Stimulated activated CD4-positive, alpha-beta T cell treated with anti-CD3 and anti-CD28 coated beads, Interleukin-4, amount 100 ng/mL, for 4 hours (primary cell): ENCODE measurements at places on chromosomes 5 and 9.

- DNase-seq, result no peak
Measured at GRCh38 chr9:24245988-24246387, 299.7 kb downstream of the IZUMO3 start.

GRCh38 chr5:116939641-116940040 lies 365.0 kb upstream of the SEMA6A start:
- DNase-seq, result no peak

- no peak for DNase-seq
Measured at GRCh38 chr9:21761309-21761901, 41.0 kb upstream of the MTAP start.

DNA sequence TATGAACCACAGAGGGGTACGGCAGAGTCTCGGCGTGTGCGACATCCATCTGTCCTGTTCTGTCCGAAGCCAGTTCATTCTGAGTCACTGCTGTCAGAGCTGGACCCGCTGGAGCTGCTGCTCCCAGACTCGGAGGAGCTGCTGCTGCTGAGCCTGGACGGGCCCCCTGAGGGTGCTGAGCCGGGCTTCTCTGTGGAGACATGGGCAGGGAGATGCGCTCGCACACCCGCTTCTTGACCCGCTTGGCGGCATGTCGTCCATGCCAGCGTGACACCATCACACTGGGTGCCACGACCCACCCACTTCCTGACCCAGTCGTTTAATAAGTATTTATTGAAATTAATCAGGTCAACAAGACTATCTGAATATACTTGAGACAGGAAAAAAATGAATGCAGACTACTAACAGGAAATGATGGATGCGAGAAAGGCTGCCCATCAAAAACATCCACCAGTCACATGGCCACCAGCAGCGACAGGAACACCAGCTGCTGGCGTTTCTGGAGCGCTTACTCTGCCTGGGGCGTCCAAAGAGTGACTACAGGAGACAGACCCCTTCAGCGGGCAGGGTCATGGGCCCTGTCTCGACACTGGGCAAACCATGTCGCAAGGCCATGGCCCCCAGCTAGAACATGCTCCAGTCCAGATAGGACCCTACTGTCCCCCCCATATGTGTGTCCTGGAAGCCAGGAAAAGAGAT lies 8.4 kb downstream of the BRD3OS start:
- no peak for DNase-seq

DNA sequence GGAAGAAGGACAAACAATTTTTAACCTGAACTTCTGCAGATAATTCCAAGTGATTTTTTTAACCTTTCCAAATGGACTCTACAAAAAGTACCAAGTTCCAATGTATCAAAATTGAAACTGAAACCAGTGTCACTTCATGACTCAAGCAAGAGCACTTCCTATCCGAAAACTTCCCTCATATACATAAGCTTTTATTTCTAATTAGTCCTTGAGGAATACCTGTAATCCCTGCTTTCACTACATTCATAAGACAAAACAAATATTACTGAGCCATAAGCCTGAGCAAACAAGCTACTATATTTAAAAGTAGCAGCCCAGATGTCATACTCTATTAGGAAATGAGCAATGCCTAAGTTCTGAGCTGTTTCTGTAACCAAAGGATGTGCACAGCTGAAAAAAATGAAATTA lies 224.4 kb downstream of the EBF1 start:
- no peak for DNase-seq

DNA sequence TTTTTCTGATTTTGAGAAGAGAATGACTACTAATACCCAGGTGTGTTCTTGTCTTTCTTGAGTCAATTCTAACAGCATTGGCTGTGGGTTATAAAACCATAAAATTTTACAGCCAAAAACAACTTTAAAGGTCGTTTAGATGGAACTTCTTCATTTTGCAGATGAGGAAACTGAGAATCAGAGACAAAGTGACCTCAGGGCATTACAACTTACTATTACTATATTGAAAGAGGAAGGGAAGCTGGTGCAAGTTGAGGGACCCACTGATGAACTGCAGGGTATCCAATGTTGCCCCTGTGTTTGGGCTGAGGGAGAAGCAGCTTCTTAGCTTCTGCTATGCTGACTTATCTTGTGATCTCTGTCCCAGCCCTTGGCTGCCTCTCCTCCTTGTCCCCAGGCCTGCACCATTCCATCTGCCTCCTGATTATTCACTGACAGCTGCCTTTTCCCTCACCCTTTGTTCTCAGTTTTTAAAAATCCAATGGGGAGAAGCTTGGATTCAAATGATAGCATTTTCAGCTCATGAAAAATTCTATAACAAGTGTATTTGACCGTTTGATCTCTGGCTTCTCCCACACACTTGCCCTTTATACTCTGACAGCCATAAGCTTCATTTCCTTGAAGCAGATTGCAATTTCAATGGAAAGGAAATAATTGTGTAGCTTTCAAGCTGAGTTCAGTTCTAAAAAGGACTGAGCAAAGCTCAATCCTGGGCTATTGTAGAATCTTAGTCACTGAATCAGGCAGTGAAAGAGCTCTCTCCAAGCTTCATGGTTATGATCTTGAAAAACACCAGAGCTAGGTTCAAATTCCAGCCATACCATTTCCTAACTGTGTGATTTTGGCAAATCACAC lies 68.5 kb downstream of the TMC1 start:
- DNase-seq, result no peak

- no peak for DNase-seq
Measured at GRCh38 chr5:33588654-33589372, 148.0 kb downstream of the TARS1 start.

GRCh38 chr5:133742431-133742988 lies 130.2 kb upstream of the FSTL4 start:
- no peak for DNase-seq

GRCh38 chr5:2459251-2459650 lies 292.2 kb downstream of the IRX2 start:
- DNase-seq, result no peak

GRCh38 chr9:5449521-5450358 lies 602 bp upstream of the CD274 start:
- no peak for DNase-seq

DNA sequence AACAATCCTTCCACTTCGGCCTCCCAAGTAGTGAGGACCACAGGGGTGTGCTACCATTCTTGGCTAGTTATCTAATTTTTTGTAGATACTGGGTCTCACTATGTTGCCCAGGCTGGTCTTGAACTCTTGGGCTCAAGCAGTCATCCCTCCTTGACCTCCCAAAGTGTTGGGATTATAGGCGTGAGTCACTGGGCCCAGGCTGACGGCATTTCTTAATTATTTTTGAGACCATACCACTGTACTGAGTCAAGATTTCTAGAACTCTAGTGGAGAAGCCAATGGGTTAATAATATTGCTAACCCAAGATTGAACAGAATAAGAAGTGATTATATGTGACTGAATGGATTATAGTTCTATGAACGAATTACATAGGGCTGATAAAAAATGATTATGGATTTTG lies 66.7 kb downstream of the TARS1 start:
- DNase-seq, result no peak

DNA sequence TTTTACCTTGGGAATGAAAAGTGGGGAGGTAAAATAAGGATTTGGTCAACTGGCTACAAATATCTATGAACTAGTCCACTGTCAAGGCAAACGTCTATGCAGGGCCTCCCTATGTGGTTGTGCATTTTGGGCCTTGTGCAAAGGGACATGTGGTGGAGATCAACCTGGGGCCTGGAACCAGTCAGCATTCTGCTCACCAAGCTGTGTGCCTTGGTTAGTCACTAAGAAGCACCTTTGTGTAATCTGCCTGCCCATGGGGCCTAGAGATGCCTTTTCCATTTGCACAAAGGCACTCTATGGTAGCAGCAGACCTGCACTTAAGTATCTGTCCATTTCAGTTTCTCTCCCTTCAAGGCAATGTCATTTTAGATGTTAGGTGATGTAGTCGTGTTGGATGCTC lies 184.0 kb downstream of the GNAQ start:
- DNase-seq, result no peak

GRCh38 chr5:10719965-10720364 lies 41.1 kb downstream of the DAP start:
- no peak for DNase-seq

DNA sequence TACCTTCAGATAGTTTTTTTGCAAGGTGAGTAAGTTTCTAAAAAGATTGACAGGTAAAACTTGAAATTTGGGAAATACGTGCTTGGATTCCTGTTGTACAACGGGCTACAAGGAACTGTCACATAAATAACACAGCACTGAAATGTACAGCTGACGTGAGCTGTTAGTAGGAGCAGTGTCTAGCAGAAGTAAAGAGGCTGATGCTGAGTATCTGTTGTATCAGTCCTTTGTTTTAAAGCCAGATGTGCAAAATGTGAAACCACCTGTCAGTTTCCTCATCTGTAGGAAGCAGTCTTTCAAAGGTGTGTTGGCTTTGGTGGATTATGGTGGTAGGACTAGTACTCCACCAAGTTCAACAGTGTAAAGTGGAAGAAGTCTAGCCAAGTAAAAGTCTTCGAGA lies 122.3 kb downstream of the EFNA5 start:
- no peak for DNase-seq

- no peak for DNase-seq
Measured at GRCh38 chr5:132526974-132527564, 16.3 kb downstream of the IL5 start.

- no peak for DNase-seq
Measured at GRCh38 chr5:160496334-160496733, 74.7 kb downstream of the PTTG1 start.

- DNase-seq, result no peak
Measured at GRCh38 chr9:114407889-114408288, 20.1 kb upstream of the AKNA start.

GRCh38 chr5:132011622-132012343 lies at the start of gene ACSL6:
Gene ACSL6, minus strand, starts transcription at chr5:132011658. Its CDS starts 105 bp downstream, at chr5:132011553.
- DNase-seq, result no peak

- DNase-seq, result no peak
Measured at GRCh38 chr5:177509991-177510566, 453 bp upstream of the DOK3 start.

GRCh38 chr5:165031371-165031770 lies 1526.0 kb downstream of the MAT2B start:
- DNase-seq, result no peak

GRCh38 chr5:163310997-163311396 lies 126.4 kb upstream of the CCNG1 start:
- no peak for DNase-seq

DNA sequence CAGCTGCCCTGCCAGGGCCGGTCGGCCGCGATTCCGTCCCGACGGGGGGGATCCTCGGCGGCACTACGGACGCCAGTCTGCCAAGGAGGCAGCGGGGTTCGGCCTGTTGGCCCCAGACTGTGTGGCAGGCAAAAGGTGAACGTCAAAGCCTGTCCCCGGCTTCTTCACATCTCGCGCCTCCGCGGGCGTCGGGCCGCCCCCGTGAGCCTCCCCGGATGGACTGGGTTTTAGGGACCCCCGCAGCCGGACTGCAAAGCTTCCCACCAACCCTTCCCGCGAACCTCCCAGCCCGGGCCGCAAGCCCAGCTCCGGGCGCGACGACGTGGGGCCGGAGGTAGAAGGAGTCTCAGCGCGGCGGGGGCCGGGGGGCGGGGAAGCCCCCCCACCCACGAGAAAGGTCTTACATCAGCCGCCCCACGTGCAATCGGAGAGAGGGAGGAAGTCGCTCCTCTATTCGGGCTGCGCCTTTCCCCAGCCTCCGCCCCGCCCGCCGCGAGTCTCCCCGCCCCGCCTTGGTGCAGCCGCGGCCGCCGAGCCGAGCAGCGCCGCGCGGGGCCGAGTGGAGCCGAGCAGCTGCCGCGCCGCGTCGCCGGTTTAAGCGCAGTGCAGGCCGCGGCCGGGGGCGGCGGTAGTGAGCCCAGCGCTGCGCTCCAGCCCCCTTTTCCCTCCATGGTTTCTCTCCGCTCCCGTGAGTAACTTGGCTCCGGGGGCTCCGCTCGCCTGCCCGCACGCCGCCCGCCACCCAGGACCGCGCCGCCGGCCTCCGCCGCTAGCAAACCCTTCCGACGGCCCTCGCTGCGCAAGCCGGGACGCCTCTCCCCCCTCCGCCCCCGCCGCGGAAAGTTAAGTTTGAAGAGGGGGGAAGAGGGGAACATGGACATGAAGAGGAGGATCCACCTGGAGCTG lies at the start of gene ANP32B:
Gene ANP32B (plus strand): TSS at position 659 of the 906 bp plus-strand sequence. CDS start 215 bp downstream, at position 874.
- peak; percentile 98 for DNase-seq

GRCh38 chr5:90598293-90598692 lies 39.7 kb downstream of the ADGRV1 start:
- DNase-seq, result no peak

- no peak for DNase-seq
Measured at GRCh38 chr5:180093651-180094382, 22.3 kb upstream of the RNF130 start.

DNA sequence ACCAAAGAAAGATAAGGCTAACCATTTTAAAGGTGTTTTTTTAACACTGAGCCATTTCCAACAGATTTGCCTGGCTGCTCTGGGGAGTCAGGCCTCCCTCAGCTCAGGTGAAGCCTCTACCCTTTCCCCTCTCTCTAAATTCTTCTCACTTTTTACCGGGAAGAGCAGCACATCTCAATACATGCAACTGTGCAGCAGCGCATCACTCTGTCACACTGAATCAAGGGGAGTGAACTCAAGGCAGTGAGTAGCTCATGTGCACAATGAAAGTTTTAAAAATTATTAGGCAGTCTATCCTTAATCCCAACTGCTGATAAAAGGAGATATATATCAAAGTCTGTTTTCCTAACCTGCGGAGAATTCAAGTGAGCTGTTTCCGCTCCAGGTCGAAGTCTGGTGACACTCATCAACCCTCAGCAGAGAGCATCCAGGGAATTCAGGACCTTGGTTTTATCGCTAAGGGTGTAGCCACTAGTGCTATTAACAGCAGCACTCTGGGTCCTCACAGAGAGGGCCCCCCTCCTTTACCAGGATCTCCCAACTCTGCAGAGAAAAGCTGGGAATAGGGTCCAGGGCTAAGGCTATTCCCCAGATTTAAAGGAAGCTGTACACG lies 1.0 kb downstream of the CEMIP2 start:
- no peak for DNase-seq

DNA sequence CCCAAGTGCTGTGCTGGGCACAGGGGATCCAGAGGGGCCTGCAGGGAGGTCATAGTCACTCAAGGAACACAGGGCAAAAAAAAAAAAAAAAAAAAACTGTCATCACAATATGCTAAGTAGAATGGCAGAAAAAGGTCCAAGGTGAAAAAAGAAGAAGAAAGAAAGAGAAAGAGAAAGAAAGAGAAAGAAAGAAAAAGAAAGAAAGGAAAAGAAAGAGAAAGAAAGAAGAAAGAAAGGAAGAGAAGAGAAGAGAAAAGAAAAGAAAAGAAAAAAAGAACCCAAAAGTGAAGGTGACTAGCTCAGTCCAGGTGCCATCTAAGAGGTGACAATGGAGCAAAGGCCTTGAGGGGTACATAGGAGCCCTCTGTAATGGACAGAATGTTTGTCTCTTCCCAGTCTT lies 73.9 kb downstream of the PDE6A start:
- DNase-seq, result no peak

- DNase-seq, result no peak
Measured at GRCh38 chr9:70539001-70539400, 124.5 kb upstream of the KLF9 start.
